ENCODE measurements at places on chromosomes 2 and 18. TPM values are rescaled to one million over a fixed set of nuclear protein-coding genes. Genes with fewer than 3 reads are reported as not detected.

G6PC2 gene
- not detected for total RNA-seq

AOX1 gene
- total RNA-seq, result 56.1 TPM

DNA sequence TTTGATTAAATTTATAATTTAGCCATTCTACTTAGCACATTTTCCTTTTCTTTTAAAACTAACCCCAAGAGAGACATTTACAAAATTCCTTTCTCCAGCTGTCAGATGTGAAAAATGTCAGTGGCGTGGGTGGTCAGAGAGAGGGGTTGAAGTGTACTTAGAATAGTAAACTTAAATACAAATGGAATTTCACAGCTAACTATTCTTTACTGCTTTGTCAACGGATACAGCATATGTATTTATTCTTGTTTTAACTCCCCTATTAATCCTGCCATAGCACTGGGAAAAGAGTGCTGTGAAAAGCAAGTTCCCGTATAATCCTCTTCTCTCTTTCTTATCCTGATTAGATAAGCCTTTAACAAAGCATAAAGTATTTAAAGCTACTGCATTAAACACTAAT is 191.4 kb upstream of the CHAC2 start:
- no peaks in the 10 kb centered on the region for H3K27me3 ChIP-seq
- no peak overlapping the region for H3K27ac ChIP-seq
- H3K36me3 ChIP-seq, result no peaks in the 10 kb centered on the region
- DNase-seq, result no peak

GRCh38 chr2:58826795-58827194 is 585.7 kb upstream of the FANCL start:
- no peaks in the 10 kb centered on the region for H3K4me1 ChIP-seq
- H3K4me3 ChIP-seq, result no peak overlapping the region
- H3K27me3 ChIP-seq, result no peaks in the 10 kb centered on the region
- DNase-seq, result no peak
- no peaks in the 10 kb centered on the region for H3K36me3 ChIP-seq

DNA sequence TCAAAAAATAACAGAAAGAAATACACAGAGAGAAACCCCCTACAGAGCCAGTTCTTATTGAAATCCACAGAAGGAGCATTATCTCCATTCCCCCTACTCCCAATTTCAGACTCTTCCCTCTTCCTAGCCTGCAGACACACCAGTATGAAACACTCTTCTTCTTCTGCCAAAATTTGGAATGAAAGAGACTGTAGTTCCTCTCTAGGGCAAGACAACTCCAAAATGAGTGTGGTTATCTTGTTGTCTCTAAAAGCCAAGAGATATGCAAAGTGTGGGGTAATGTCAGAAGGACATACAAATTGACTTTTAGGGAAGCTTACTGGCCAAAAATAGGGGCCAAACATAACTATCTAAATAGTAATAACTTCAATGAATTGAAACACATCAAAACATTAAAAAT is 337.1 kb upstream of the SETBP1 start:
- no peaks in the 10 kb centered on the region for H3K36me3 ChIP-seq
- no peaks in the 10 kb centered on the region for H3K27me3 ChIP-seq

RAB27B gene
- 0.95 TPM for total RNA-seq

CCNYL1 gene
- 29.8 TPM for total RNA-seq

SLC30A3 gene
- total RNA-seq, result 8.5 TPM

- H3K36me3 ChIP-seq, result no peaks in the 10 kb centered on the region
- H3K4me3 ChIP-seq, result no peak overlapping the region
- DNase-seq, result no peak
- H3K4me1 ChIP-seq, result peaks cover 4% of the 10 kb centered on the region
- H3K27ac ChIP-seq, result no peak overlapping the region
Observed at GRCh38 chr2:12923907-12924610, 207.3 kb downstream of the TRIB2 start.

GRCh38 chr18:49400398-49401072 is 59.9 kb downstream of the DYM start:
- H3K27ac ChIP-seq, result no peak overlapping the region
- no peaks in the 10 kb centered on the region for H3K36me3 ChIP-seq
- no peak for DNase-seq

Measured in thoracic aorta (tissue), 2 donors.